Uterus (tissue), 4 donors: ENCODE measurements at places on chromosomes 4 and X. TPM values are rescaled to one million over a fixed set of nuclear protein-coding genes. Genes with fewer than 3 reads are reported as not detected.

CENPE gene
- total RNA-seq: not detected

PPEF2 gene
- total RNA-seq: not detected

- H3K36me3 ChIP-seq: no peaks in the 10 kb centered on the region
- H3K4me3 ChIP-seq: no peak overlapping the region
- no peak for DNase-seq
- no peaks in the 10 kb centered on the region for H3K27me3 ChIP-seq
- no peaks in the 10 kb centered on the region for H3K4me1 ChIP-seq
- H3K27ac ChIP-seq: no peak overlapping the region
Observed at GRCh38 chr4:71272976-71273375, 65.8 kb upstream of the SLC4A4 start.

DNA sequence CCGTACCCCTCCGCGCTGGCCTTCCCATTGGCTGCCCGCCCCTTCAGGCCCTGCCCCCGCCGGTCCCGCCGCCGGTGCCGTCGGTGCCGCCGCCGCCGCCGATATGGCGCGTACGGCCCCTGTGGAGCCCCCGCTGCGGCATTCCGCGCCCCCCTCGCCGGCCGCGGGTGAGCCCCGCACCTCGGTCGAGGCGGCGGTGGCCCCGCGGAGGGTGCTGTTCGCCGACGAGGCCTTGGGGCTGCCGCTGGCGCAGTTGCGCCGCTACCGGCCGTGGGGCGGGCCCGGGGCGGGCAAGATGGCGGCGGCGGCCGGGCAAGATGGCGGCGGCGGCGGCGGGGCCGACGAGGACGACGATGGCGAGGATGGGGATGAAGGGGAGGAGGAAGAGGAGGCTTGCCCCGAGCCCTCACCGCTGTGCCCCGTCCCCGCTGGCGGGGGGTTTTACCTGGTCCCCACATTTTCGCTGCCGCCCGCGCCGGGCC is at the start of gene PPP1R3F:
Gene PPP1R3F (plus strand): TSS at position 27 of the 482 bp plus-strand sequence. CDS start 77 bp downstream, at position 104.
- no peaks in the 10 kb centered on the region for H3K36me3 ChIP-seq
- H3K27me3 ChIP-seq: no peaks in the 10 kb centered on the region
- no peaks in the 10 kb centered on the region for H3K4me1 ChIP-seq
- DNase-seq: no peak
- H3K27ac ChIP-seq: peak within 1 kb of the TSS; percentile 93

IGSF1 gene
- not detected for total RNA-seq

DNA sequence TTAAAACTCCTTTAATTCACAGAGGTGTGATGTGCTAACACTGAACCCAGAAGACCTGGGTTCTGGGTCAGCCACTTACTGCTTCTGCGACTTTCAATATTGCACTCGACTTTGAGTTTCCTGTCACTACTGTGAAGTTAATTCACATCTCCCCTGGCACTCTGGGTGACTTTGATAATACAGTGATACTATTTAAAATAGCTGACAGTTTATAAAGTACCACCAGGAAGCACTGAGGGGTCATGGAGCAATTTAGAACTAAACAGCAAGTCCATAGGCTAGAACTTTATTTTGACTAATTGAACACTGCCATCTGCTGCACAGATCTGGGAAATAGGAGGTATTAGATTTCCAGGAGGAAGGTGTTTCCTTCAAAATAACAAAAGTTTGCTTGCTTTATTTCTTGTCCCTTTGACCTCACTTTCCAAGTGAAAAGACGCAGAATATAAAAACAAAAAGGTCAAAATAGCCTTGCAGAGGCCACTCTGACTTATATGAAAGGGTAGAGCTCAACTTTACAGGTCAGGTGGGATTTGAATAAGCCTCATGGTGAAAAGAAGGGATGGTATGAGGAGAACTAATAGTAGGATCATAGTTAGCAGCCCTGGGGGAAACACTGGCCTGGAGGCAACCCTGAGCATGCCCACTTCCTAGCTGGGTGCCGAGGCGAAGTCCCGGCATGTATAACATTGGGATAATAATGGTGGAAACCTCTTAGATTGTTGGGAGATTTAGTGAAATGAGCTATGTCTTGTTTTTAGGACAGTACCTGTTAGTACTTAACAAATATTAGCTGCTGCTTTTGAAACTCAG is 53.4 kb downstream of the ZNF518B start:
- H3K4me3 ChIP-seq: no peak overlapping the region
- H3K4me1 ChIP-seq: no peaks in the 10 kb centered on the region
- DNase-seq: no peak

- no peaks in the 10 kb centered on the region for H3K4me1 ChIP-seq
- DNase-seq: no peak
- H3K4me3 ChIP-seq: no peak overlapping the region
- H3K27me3 ChIP-seq: no peaks in the 10 kb centered on the region
Observed at GRCh38 chr4:97270051-97270450, 873.2 kb downstream of the STPG2 start.

GRCh38 chrX:14411326-14411725 is 118.0 kb upstream of the GLRA2 start:
- no peaks in the 10 kb centered on the region for H3K27me3 ChIP-seq
- H3K4me3 ChIP-seq: no peak overlapping the region
- no peaks in the 10 kb centered on the region for H3K4me1 ChIP-seq
- H3K36me3 ChIP-seq: no peaks in the 10 kb centered on the region

LETM1 gene
- 44.3 TPM for total RNA-seq

DGKK gene
- total RNA-seq: 0.35 TPM

GRCh38 chr4:31085689-31086088 is 365.5 kb downstream of the PCDH7 start:
- no peaks in the 10 kb centered on the region for H3K36me3 ChIP-seq
- H3K27me3 ChIP-seq: no peaks in the 10 kb centered on the region
- no peak overlapping the region for H3K27ac ChIP-seq
- no peak overlapping the region for H3K4me3 ChIP-seq
- H3K4me1 ChIP-seq: no peaks in the 10 kb centered on the region
- DNase-seq: no peak

- H3K27ac ChIP-seq: no peak overlapping the region
- no peak for DNase-seq
- H3K4me3 ChIP-seq: no peak overlapping the region
- H3K4me1 ChIP-seq: no peaks in the 10 kb centered on the region
- H3K27me3 ChIP-seq: no peaks in the 10 kb centered on the region
Observed at GRCh38 chr4:100983426-100983825, 363.9 kb downstream of the PPP3CA start.

MAGEB17 gene
- not detected for total RNA-seq

- H3K27ac ChIP-seq: no peak overlapping the region
- H3K36me3 ChIP-seq: no peaks in the 10 kb centered on the region
- DNase-seq: no peak
- no peak overlapping the region for H3K4me3 ChIP-seq
Observed at GRCh38 chrX:150602296-150602695, 33.9 kb downstream of the MTM1 start.

DNA sequence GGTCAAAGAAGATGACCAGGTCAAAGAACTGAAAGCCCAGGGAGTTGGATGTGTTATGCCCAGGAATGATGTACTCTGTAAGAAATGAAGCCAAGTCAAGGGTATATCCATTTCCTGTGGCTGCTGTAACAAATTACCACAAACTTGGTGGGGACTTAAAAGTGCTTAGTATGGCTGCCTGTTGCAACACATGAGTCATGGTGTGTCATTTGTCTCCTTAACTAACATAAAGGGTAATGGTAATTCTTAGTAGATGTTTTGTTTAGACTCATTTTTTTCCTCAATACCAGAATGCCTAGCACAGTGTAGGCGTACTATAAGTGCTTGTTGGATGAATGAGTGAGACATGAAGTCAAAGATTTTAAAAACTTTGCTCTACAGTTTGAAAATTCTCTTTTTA is 45.7 kb downstream of the SYTL5 start:
- no peaks in the 10 kb centered on the region for H3K4me1 ChIP-seq
- H3K4me3 ChIP-seq: no peak overlapping the region
- no peaks in the 10 kb centered on the region for H3K36me3 ChIP-seq
- H3K27me3 ChIP-seq: no peaks in the 10 kb centered on the region

CYSLTR1 gene
- under 0.01 TPM for total RNA-seq
